ENCODE measurements at places on chromosomes 13 and 19. TPM values are rescaled to one million over a fixed set of nuclear protein-coding genes. Genes with fewer than 3 reads are reported as not detected.

The KCTD15 gene
- 28.4 TPM for total RNA-seq

The MEIOSIN gene
- total RNA-seq, result not detected

DNA sequence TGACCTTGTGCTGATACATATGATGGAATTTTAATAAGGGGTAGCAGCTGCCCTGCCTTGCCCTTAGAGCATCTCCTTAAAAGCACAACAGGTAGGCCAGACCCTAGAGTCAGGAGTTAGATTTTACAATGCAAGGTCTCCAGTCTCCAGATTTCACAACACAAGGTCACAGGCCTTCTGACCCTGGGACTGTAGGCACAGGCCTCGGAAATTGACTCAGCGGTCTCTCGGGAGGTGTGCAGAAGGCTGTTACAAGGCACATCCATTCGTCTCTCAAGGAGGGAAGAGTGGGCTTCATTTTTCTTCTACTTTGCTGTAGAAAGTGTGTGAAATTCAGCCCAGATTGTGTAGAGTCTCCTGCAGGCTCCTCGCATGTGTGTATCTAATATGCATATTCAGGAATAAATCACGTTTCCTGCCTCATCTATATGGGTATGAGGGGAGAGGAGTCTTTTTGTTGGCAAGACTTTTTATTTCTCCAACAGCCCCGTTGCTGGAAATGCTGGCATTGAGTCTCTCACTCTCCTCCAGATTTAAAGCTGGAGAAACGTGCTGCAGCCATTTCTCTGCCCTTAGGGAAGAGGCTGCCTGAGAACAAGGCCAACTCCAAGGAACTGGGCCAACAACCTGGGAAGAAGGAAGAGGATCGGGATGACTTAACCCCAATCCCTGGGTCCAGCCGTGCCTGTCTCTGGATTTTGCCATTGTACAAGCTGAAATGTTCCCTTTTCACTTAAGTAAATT, 24.5 kb downstream of the UQCRFS1 start:
- peak; percentile 82 for DNase-seq

DNA sequence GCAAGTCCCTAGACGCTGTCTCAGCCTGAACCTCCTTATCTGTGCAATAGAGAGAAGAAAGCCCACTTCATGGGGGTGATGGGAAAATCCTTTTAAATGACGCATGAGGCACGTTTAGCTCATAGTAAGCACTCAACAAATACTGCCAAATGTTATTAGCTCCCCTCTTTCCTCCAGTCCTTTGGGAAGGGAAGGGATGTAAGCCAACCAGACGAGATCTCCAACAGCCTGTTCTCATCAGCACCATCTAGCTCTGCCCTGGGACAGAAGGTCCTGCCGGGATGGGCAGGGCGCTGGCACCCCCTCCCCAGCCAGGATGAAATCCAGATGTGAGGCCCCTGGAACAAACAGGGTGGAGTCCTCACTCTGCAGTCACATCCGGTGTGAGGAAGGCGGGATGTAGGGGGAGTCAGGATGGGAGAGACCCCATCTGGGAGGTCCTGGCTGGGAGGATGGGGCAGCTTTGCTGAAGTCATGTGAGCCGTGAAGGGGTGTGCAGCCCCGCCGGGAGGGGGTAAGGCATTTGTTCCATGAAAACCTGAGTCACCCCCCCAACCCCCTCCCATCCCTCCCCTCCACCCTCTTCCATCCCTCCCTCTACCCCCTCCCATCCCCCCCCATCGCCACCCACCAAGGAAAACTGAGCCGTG, 4.6 kb downstream of the S1PR2 start:
- DNase-seq, result peak; percentile 99

DNA sequence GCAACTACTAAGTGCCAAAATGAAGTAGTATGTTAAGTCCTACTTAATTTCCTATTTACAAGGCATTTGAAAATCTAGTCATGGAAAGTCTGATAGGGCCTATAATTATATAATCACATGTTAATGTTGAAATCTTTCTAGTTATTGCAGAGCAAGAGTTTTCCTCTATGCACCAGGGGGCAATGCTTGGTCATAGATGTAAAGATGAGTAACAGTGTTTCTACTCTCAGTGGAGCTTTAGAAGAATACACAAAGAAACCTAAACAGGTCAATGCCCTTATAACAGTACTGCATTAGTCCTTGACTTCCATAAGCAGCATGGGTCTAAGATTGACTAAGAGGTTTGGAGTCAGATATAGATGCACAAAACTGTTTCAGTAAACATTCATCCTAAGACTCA, 218.7 kb downstream of the KCTD12 start:
- peak; percentile 70 for DNase-seq

DNA sequence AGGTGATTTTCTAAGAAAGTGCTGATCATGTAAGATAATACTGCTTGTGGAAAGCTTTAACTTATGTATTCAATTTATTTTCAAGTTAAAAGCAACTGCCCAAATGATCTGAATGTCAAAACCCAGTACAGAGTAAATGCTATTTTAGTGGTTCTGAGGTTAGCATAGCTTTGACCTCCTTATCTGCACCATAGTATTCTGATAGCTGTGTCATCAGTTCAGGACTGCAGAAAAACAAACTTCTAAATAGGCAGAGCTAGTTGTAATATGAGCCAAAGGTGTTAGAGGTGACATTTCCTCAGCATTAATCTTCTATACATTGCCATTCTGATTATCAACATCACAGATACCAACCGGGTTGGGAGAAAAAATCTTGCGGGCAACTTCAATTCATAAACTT, 758.7 kb downstream of the SLITRK5 start:
- DNase-seq, result no peak

DNA sequence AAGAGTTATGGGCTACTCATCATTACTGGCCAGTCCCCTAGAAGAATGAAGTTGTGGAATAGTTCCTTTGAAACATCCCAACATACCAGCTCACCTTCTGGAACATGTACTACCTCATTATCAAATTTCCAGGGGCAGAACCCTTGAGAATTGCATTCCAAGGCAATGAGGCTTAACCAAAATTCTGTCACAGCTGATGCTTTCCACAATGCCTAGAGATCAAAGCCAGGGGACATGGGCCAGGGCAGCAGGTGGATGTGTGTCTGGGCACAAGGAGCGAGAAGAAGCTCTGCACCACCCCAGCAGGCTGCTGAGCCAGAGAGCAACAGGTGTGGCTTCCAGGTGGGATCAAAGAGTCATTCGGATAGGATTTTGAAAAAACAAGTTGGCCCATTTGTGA, 362.1 kb downstream of the EFNB2 start:
- DNase-seq, result no peak

GRCh38 chr13:61728471-61728870, 312.8 kb upstream of the PCDH20 start:
- DNase-seq, result peak; percentile 91

DNA sequence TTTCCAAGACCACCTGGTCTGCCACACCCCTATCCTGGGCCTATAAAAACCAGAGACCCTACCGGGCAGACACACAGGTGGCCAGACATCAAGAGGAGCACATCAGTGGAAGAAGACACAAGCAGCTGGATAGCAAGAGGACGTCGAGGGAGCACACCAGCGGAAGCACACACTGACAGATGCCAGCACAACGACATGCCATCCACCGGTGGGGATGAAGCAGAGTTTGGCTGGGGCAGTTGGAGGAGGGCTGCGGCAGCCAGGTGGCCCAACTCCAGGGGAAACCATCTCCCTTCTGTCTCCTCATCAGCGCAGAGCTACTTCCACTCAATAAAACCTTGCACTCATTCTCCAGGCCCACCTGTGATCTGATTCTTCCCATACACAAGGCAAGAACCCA, 200.6 kb downstream of the PCDH17 start:
- no peak for DNase-seq

DNA sequence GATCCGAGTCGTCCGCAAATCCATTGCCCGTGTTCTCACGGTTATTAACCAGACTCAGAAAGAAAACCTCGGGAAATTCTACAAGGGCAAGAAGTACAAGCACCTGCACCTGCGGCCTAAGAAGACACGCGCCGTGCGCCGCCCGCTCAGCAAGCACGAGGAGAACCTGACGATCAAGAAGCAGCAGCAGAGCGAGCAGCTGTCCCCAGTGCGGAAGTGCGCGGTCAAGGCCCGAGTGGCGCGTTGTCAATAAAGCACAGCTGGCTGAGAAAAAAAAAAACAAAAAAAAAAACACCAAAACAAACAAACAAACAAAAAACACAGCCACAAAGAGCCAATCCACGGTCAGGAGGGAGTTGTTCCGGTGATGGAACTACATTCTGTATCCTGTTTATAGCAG, 4.7 kb upstream of the GNA15 start:
- no peak for DNase-seq

DNA sequence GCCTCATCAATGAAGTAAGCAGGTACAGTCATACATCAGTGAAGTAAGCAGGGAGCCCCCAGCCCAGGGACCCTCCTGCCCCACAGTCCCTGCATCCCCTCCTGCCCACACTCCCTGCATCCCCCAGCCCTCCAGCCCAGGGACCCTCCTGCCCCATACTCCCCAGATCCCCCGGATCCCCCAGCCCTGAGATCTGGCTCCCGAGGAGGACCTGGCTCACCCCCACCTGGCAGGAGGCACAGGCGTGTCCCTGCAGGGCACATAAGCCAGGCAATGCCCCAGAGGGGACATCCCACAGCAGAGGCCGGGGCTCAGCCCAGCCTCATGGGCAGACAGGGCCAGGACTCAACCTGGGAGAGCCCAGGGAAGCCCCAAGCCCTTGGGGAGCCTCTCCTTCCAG, 53.6 kb upstream of the TPM4 start:
- no peak for DNase-seq
